ENCODE measurements at places on chromosomes 4 and X.

DNA sequence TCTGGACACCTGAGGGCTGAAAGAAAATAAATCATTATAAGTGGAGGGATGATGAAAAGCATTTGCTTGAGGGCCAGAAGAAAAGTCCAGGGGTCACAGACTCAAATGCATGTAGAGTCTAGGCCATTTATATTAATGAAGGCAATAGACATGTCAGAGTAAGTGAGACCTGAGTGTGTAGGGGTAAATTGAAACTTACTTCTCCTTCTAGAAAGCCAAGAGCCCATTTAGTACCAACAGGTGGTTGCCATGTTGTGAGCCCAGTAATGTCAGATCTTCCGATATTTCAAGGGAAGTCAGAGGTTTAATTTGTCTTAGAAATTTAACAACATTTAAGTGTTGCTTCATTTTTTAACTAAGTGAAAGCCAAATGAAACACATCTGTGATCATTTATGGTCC is 166.1 kb upstream of the SLIT2 start:
- DNase-seq: no peak

DNA sequence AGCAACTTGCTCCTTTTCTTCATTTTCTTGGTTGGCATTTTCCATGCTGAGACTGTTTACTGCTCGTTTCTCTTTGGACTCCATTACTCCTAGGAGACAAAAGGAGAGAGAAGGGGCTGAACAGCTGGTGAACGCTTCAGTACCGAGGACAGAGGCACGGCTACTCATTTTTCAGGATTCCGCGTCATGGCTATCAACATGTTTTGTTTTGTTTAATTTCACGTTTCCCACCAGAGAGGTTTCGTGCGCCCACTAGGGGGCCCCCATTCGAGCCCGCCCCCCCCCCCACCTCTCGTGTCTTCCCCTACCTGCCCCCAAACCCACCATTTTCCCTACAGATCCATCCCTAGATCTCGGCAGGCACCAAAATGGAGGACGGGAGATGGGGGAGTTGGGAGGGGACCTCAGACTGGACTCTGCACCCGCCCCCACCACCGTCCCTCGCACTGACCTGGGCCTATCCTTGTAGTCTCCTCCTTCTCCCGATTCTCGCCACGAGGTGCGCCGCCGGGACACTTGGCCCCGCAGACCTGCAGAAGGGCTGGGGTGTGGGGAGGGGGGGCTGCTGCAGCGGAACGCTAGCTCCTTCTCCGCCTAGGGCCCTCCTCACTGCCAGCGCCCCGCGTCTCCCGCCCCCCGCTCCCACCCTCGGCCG is 653 bp downstream of the BEX1 start:
- DNase-seq: no peak

DNA sequence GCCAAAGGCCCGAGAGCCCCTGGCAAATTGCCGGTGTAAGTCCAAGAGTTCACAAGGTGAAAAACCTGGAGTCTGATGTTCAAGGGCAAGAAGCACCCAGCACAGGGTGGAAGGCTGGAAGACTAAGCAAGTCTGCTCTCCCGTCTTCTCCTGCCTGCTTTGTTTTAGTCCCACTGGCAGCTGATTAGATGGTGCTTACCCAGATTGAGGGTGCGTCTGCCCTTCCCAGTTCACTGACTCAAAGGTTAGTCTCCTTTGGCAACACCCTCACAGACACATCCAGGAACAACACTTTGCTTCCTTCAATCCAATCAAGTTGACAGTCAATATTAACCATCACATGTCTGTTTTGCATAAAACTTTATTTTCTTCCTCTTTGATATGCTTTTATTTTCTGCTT is 157.4 kb downstream of the HS3ST1 start:
- DNase-seq: no peak

DNA sequence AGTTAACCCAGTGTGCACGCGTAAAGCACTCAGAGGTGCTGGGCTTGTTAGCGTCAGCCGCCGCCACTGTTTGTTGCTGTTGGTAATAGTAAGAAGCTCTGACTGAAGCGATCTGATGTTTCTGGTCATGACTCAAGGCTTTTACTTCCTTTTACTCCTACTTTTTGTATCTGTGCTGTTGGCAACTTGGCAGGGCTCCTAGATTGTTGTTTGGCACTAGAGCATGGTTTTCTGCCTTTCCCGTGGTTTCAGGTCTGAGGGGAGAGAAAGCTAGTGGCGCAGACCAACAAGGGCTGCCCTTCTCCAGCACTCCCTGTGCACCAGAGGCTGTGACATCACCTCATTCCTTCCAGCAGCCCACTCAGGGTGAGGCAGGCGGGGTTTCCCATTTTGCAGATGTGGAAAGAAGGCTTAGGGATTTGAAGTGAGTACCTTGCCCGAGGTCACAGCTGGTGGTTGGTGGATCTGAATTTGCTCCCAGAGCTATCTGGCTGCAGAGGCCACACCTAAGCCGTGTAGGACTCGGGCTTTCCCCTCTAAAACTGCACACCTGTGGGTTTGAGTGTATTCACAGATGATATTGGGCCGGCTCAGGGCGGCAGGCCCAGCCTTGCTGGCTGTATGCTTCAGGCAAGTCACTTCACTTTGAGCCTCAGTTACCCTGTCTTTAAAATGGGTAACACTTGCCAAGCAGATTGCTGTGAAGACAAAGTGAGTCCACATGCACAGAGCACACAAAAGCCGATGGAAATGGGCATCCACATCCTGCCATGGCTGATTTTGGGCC is 51.2 kb upstream of the TADA2B start:
- DNase-seq: no peak

- DNase-seq: no peak
These were observed 28.4 kb downstream of the RP2 start for GRCh38 chrX:46865281-46865680.

DNA sequence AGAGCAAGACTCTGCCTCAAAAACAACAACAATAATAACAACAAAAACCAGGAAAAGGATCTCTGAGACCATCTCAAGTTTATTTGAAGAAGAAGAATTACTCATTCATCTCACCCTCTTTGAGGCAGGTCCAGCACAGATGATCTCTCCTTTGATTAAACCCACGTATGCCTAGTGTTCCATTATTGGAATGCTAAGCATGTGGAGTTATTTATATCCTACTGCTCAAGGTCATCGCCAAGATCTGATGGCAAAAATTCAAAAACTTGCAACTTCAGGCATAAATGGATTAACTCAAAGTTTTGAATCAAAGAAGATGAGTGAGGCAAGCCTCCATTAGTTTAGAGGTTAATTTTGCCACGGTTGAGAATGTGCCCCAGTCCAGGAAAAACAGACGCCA is 184.2 kb downstream of the DHRSX start:
- no peak for DNase-seq

DNA sequence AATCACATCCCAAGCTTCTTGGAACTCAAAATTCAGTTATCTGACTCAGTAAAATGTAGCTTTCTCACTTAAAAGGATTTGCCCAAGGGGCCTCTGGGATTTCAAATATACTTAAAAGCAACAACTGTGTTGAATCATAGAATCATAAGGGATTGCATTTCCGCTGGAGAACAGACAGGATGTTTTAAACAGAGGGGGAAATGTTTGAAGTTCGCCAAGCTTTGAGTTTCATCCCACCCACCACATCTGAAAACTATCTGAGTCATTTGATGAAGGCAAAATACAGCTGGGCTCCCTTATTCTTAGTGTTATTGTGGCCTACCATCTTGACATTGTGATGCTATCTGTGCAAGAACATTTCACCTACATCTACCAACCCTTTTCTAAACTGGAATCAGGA is 73.5 kb downstream of the PPP1R2C start:
- no peak for DNase-seq

DNA sequence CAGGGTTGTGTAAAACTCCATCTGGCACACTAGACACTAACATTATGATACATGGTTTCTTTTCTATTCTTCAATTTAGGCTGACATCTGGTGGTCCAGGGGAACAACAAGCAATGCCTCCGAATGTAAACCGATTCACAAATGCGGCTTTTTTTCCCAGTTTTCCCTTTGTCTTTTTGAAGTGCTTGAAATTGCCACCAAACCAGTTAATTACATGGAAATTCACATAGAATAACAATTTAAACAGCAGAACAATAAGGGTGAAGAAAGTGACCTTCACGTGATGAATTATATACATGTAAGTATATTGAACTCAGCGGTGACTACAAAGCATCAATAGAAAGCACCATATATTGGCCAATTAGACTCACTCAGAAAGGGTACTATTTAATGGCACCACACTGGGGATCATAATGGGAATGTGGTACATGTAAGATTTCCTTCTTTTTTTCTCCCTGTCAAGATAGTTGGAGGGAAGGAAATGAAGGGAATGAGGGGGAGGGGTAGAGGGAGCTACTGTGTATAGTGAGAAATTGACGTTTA is 103.9 kb downstream of the MMRN1 start:
- no peak for DNase-seq

- no peak for DNase-seq
These were observed 752.5 kb upstream of the PCDH10 start for GRCh38 chr4:132396636-132397035.

- DNase-seq: no peak
These were observed 1889.4 kb downstream of the C4orf33 start for GRCh38 chr4:130985371-130985770.

DNA sequence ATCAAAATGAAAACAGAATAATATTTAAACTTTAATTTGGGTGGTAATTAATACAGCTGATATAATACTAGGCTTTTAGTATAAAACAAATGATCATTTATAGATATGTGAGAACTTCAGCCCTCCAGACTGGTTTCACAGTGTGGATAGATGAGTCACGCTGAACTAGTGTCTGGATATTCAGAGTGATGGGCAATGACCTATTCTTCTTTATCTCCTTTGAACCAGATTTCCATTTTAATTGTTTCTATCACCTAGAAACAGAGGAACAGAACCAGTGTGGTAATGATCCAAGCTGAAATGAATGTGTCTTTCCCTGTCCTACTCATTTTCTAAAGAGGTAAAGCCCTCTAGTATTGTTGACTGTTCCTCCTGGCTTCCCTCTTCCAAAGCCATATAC is 155.2 kb upstream of the GK2 start:
- no peak for DNase-seq

- DNase-seq: no peak
These were observed 39.8 kb upstream of the S100G start for GRCh38 chrX:16610121-16610621.

- DNase-seq: no peak
These were observed 725.8 kb downstream of the RAPGEF2 start for GRCh38 chr4:159828687-159829086.

GRCh38 chrX:23505531-23506303 is 161.6 kb upstream of the PRDX4 start:
- DNase-seq: no peak
